ENCODE measurements at places on chromosomes 5 and 9.

DNA sequence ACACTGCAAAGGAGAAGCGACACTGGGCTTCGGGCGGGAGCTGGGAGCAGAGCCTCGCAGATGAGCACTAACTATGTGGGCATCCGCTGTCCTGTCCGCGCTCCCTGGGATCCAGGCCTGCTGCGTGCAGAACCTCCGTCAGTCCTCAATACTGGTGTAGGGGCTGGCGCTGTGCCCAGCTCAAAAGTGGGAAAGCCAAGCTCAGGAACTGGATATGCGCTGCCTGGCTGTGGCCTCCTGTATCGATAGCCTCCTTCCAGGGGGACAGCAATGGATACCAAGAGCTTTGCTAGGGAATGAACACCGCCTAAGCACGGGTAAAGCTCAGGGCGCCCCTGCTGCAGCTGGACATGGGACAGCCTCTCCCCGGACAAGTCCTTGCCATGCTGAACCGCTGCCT lies 270.4 kb downstream of the NSG2 start:
- no peaks in the 10 kb centered on the region for H3K27me3 ChIP-seq
- no peaks in the 10 kb centered on the region for H3K36me3 ChIP-seq
- no peak for DNase-seq

DNA sequence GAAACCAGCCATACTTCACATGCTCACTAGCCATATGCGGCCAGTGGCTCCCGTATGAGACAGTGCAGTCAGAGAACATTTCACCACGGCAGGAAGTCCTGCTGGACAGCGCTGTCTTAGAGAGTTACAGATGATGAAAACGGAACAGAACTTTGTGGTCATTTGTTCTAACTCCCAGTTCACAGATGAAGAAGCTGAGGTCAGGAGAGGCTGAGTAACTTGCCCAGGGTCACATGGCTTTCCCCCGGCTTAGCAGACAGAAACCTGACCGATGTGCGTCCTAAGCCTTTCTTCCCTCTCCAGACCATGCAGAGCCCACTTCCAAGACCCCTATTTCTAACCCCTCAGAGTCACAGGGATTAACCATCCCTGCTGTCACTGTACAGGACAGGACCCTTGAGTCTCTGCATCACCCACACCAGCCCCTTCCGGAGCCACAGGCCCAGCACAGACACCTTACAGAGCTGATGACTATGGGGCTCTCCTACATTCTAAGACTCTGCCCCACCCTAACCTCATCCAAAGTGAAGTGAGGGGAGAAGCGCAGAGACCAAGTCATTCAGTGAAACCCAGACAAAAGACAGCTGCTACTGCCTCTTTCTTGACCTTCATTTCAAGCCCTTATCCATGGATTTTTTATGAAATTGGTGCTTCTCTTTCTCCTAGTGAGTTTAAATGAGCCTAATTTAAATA lies 86.9 kb downstream of the PTPN3 start:
- peaks cover 2% of the 10 kb centered on the region for H3K36me3 ChIP-seq
- H3K27ac ChIP-seq, result no peak overlapping the region
- no peak overlapping the region for H3K4me3 ChIP-seq
- DNase-seq, result no peak
- no peaks in the 10 kb centered on the region for H3K27me3 ChIP-seq

DNA sequence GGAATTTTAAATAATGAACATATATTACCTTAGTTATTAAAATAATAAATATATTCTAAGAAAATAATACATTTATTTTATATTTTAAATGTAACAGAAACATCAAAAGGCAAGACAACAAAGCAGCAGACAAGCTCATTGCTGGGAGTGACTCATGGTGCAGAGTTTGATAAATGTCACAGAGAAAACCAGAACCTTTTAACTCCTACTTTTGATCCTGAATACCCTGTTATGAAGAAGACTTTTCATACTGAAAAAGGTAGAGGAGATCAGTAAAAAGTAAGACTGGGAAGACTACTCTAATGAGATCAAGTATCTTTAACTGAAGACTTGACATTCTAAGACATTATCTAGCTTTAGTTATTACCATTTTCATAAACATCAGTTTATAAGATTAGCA lies 99.0 kb upstream of the GNA14 start:
- DNase-seq, result no peak
- no peaks in the 10 kb centered on the region for H3K36me3 ChIP-seq
- H3K4me1 ChIP-seq, result no peaks in the 10 kb centered on the region
- H3K4me3 ChIP-seq, result no peak overlapping the region
- no peak overlapping the region for H3K27ac ChIP-seq

- no peaks in the 10 kb centered on the region for H3K27me3 ChIP-seq
- H3K36me3 ChIP-seq, result no peaks in the 10 kb centered on the region
- no peak overlapping the region for H3K4me3 ChIP-seq
- DNase-seq, result no peak
Measured at GRCh38 chr5:36491856-36492255, 114.5 kb upstream of the SLC1A3 start.

GRCh38 chr5:146721073-146721815 lies 157.3 kb downstream of the PPP2R2B start:
- no peak for DNase-seq
- peaks cover 4% of the 10 kb centered on the region for H3K4me1 ChIP-seq
- H3K36me3 ChIP-seq, result no peaks in the 10 kb centered on the region
- H3K4me3 ChIP-seq, result no peak overlapping the region

DNA sequence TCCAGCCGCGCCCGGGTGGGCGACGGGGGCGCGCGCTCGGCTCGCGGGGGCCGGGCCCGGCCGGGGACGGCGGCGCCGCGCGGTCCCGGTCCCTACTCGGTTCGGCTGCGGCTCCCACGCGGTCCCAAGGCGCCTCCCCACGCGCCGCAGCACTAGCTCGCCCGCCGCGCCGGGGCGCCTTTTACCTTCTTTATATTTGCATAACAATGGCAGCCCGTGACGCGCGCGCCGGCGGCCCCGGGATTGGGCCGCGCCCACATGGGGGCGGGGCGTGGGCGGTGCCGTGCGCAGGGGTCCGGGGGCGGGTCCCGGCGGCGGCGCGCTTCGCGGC lies at the start of gene NRARP:
Gene NRARP (minus strand): TSS at position 154 of the 331 bp plus-strand sequence. CDS start 343 bp downstream, outside the sequence.
- H3K27me3 ChIP-seq, result no peaks in the 10 kb centered on the region
- peak; percentile 97 for DNase-seq
- peak within 1 kb of the TSS; percentile 45 for H3K4me3 ChIP-seq
- peak within 1 kb of the TSS; percentile 47 for H3K27ac ChIP-seq
- H3K4me1 ChIP-seq, result peaks cover 81% of the 10 kb centered on the region
- peaks cover 20% of the 10 kb centered on the region for H3K36me3 ChIP-seq

DNA sequence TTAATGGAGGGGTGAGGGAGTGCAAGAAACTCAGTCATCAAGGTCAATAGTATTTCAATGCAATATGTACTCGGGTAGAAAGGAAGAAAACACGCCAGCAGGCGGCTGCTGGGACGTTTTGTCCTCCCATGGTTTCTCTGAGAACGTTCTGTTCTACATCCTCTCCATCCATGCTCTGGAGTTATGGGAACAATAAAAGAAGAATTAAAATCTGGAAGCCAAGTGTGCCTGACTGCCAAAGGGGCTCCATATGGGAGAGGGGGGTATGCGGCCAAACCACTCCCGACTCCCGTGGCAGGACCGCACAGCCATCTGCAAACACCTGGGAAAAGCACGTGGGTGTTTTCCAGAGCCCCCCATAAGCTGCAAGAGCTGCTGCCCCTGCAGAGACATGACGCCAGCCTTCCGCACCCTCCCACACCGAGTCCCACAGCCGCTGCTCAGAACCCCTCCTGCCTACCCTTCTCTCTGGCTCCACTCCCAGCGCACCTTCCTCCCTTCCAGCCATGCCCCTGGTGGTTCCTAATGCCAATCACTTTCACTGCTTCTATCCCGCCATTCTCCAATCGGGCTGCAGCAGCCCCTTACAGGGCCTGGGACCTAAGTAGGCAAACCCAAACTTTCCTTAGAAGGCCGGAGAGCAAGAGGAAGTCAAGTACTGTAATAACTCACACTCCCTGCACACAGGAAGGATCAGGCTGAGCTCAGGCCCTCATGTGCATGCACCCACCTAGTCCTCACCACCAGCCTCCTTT lies 241.6 kb downstream of the SYK start:
- DNase-seq, result no peak
- no peaks in the 10 kb centered on the region for H3K36me3 ChIP-seq
- H3K27me3 ChIP-seq, result no peaks in the 10 kb centered on the region
- no peak overlapping the region for H3K4me3 ChIP-seq
- H3K27ac ChIP-seq, result no peak overlapping the region
- peaks cover under 1% of the 10 kb centered on the region for H3K4me1 ChIP-seq

- H3K27ac ChIP-seq, result no peak overlapping the region
- DNase-seq, result no peak
- no peak overlapping the region for H3K4me3 ChIP-seq
- peaks cover 8% of the 10 kb centered on the region for H3K36me3 ChIP-seq
Measured at GRCh38 chr5:133199417-133200178, 147.8 kb downstream of the HSPA4 start.

DNA sequence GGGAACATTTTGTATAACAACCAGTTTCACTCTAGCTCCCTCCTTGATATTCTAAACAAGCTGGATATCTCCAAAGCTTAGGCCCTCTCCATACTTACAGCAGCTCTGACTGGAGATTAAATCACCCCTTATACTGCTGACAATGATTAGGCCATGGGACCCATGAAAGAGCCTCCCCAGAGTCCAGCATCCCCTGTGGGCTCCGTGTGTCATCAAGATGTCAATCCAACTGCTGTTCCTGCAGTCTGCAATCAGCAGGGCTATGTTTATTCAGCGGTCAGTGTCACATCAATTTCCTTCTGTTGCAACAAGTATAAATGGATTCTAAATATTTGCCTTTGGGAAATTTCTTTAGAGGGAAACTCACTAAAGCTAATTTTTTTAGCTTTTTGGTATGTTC lies 26.6 kb downstream of the PCDHAC2 start:
- H3K27me3 ChIP-seq, result no peaks in the 10 kb centered on the region
- H3K4me1 ChIP-seq, result no peaks in the 10 kb centered on the region
- H3K4me3 ChIP-seq, result no peak overlapping the region
- no peak for DNase-seq
- H3K27ac ChIP-seq, result no peak overlapping the region
- H3K36me3 ChIP-seq, result no peaks in the 10 kb centered on the region

DNA sequence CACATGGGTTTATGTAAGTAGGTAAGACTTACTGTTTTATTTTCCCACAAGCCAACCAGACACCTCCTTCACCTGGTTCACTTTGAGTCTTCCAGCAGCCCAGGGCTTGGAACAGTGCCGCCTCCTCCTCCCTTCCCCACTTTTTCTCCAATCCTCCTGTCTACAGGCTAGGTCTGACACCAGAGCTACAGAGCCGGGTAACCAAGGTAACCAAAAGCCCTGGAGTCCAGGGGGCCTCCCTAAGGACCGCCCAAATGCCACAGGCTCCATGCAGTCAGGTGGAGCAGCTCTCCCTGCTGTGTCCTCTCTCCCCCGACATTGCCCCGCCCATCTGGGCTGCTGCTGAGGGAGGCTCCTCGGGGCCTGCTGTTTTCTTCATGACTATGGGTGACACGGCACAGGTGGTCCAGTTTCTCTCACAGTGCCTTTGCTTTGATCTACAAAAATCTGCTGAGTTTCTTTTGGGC lies 138.0 kb upstream of the EFNA5 start:
- H3K27me3 ChIP-seq, result no peaks in the 10 kb centered on the region
- peak; percentile 11 for DNase-seq
- no peak overlapping the region for H3K4me3 ChIP-seq
- no peak overlapping the region for H3K27ac ChIP-seq

- H3K27ac ChIP-seq, result no peak overlapping the region
- H3K27me3 ChIP-seq, result no peaks in the 10 kb centered on the region
- H3K36me3 ChIP-seq, result no peaks in the 10 kb centered on the region
- H3K4me1 ChIP-seq, result no peaks in the 10 kb centered on the region
- no peak overlapping the region for H3K4me3 ChIP-seq
Measured at GRCh38 chr5:111394586-111394985, 117.7 kb downstream of the STARD4 start.
